ENCODE measurements at places on chromosomes 6 and 20.

DNA sequence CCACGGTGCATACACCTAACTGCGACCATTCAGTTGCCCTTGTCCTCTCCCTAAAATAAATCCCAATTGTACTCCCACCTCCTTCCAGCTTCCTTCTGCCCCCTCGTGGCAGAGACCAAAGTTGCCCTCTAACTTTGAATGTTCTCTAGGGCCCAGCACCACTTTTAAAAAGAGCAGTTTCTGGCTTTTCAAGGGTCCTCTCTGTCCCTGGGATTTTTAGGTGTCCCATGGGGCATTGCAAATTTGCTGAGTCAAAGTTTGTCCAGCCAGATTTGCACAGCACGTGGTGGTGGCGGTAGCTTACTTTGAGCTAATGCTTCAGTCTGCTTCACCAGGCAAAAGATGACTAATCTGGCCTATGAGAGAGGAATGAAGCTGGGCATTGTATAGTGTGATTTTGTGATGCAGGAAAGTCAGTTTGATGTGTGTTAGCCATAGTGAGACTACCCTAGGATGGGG, 100.2 kb downstream of the PERP start:
- DNase-seq, result no peak

DNA sequence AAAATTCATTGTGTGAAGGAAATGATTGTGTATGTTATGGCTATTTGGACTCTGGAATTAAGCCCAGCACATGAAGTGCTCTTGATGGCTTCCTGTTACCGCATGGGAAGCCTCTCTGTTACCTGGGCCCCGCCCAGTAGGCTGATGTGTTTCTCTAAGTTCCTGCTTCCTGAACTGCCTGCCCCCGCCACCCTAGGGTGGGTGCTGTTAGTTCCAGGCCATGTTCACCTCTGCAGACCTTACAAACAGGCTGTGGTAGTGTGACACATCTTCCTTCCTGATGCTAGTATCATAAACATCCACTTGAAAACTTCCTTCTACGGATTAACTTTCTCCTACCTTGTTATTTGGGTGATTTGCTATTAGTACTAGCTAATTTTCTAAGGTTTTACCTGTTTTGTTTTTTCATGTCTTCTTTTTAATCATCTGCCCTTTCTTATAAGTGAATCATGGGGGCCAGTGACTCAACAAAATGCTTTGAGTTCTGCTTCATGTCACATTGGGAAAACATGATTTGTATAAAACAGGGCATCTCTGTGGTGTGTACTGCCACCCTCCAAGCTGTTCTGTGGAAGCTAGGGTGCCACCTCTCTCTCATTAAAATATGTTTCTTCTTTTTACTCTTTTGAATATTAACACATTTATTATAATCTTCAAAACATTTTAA, 40.6 kb downstream of the SH3BGRL2 start:
- no peak for DNase-seq

DNA sequence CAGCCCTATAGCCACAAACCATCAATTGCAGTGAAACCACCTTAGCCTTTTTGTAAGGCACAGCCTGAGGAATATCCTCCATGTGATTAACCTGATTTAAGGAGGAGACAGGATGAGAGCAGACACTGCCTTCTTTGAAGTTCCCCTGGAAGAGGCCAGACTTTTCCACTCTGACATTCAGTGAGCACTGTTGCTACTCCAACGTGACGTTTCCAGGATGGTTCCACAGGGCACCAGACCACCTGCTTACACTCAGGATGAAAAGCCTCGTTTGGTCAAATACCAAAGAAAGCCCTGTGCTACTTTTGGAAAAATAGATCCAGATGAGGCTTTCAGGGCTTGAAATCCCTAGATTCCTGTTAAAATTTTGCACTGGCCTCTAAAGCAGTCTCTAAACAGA, 1102.1 kb upstream of the FLRT3 start:
- DNase-seq, result no peak

- DNase-seq, result no peak
These were observed 35.8 kb downstream of the SLC2A4RG start for GRCh38 chr20:63775096-63775978.

DNA sequence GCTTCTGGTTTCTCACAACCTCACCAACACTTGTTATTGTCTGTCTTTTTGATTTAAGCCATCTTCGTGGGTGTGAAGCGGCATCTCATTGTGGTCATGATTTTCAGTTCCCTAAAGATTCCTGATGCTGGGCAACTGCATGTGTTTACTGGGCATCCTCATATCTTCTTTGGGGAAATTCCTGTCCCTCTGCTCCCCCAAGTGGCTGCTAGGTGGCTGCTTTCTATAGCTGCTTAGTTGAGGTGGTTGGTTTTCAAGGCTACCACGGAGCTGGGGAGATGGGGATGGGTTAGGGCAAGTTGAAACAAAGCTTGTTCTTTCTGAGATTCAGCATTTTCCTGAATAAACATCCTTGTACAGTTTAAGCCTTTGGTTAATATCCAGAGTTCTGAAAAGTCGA, 403.9 kb upstream of the SULF2 start:
- no peak for DNase-seq

DNA sequence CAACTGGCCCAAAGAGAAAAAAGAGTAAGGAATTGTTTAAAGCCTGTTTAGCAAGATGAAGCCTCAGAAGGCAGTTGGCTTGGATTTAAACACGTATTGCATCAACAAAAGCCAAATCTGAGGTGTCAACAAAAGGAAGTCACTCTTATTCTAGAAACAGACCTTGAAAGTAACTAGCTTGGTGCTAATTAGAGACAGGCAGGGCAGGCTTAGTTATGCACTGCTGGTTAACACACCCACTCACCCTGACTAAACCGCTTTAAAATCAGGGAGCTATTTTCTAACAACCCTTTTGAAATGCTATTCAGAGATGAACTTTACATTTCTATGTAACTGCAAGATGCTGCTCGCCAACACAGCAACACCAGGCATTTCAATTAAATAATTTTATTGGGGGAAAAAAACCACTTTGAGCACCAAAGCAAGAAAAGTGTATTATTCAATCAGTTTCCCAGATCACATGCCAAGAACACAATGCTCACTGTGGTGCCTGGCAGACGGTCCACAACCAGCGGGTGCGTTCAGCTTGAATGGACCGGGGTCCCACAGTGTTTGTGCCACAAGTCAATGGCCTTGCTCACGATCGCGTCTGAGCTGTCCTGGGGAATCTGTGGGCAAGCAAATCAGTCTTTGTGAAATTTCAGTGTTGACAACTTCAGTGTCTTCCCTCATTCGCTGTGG, 23.6 kb downstream of the TBC1D7 start:
- DNase-seq, result no peak

GRCh38 chr6:155110721-155111120, 115.6 kb downstream of the TIAM2 start:
- DNase-seq, result no peak

GRCh38 chr6:111551521-111552231, 54.0 kb downstream of the TRAF3IP2 start:
- DNase-seq, result peak; percentile 93

DNA sequence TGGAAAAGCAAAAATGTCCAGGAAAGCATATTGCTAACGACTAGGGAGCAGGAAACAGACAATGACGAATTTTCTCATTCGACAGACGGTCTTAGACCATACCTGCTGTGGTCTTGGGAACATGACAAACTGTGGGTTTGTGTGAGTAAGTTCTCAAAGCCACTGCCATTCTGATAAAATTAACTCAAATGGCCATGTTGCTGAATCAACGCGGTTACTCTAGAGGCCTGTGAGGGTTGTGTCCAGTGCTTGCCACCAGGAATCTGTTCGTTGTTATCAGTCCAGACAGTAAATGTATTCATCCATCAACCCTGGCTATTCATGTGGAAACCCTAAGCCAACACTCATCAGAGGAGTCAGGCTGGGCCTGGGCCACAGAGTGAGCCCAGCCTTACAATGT, 124.3 kb downstream of the MYLK4 start:
- DNase-seq, result no peak

GRCh38 chr6:13725570-13725969, 13.9 kb upstream of the RANBP9 start:
- DNase-seq, result no peak

- DNase-seq, result no peak
These were observed 10.1 kb upstream of the RTF2 start for GRCh38 chr20:56458206-56458821.

GRCh38 chr20:49132995-49133478, 55.1 kb downstream of the STAU1 start:
- DNase-seq, result no peak

DNA sequence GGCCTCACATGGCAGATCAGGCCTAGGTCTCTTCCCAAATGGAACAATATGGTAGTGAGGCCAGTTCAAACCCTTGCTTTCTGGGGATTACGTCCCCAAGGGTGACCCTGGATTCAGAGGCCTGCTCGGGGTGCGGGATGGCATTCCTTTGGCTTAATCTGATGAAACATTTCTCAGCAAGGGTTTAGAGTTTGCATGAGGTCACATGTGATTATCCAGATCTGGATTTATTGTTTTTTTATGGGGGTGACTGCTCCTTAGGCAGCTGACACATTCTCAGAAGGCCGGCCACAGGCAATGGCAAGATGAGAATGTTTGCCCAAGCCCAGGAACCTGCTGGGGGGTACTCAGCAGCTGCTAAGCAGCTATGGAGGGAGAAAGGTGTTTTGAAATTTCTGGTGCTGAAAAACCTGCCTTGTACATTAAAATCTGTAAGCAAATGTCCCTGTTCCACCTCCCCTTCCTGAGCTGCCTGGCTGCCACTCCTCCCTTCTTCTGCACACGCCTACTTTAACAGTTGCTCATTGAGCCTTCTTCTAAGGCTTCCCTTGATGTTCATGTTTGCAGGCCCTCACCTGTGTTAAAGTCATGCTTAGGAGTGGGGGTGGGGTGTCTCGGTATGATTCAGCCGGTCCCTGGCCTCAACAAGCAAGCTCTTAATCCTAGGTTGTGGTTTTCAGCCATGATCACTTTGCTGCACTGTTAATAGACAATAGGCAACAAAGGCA, 37.9 kb upstream of the FUCA2 start:
- no peak for DNase-seq

DNA sequence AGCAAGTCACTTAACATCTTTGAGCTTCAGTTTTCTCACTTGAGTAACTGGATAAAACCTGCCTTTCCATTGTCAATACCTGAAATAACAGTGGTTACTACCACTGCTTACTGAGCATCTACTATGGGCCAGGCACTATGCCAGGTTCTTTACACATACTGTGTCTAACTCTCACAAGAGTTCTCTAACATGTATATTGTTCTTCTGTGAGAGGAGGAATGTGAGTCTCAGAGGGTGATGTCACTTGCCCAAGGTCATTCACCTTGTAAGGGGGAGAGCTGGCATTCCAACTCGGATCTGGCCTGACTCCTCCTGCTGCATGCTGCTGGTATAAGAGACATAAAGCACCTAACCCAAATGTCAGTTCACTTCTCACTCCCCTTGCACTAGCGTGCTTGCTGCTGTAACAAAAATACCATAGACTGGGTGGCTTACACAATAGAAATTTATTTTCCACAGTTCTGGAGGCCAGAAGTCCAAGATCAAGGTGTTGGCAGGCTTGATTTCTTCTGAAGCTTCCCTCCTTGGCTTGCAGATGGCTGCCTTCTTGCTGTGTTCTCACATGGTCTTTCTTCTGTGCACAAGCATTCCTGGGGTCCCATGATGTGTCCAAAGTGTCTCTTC, 21.9 kb upstream of the SGK2 start:
- DNase-seq, result no peak
